Naive thymus-derived CD8-positive, alpha-beta T cell (primary cell): ENCODE measurements at places on chromosomes 7 and 10.

- DNase-seq = no peak
These were observed 46.2 kb downstream of the CALD1 start for GRCh38 chr7:134825666-134826065.

DNA sequence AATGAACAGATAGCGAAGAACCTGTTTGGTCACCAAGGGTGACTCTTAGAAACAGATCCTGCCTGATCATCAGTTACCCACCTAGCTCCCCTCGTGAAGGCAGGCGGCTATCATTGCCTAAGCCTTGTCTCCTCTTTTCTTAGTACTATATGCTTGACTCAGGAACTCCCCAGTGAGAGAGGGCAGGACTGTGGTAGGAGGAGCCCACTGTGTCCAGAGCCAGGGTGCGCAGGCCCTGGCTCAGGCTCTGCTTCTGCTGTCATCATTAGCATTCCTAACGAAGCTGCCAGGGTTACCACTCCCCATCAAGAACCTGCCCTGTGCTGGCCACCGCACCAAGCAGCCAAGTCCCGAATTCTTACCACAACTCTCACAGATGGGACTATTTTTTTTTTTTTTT is 160.8 kb downstream of the CHN2 start:
- no peak for DNase-seq

- DNase-seq = no peak
These were observed at the start of gene DKK1 for GRCh38 chr10:52313933-52314821. Gene DKK1 (plus strand): TSS chr10:52314281. CDS start chr10:52314435, 154 bp downstream.

GRCh38 chr7:42831718-42832522 is 80.0 kb downstream of the C7orf25 start:
- no peak for DNase-seq
